ENCODE measurements at places on chromosomes 1 and 21.

DNA sequence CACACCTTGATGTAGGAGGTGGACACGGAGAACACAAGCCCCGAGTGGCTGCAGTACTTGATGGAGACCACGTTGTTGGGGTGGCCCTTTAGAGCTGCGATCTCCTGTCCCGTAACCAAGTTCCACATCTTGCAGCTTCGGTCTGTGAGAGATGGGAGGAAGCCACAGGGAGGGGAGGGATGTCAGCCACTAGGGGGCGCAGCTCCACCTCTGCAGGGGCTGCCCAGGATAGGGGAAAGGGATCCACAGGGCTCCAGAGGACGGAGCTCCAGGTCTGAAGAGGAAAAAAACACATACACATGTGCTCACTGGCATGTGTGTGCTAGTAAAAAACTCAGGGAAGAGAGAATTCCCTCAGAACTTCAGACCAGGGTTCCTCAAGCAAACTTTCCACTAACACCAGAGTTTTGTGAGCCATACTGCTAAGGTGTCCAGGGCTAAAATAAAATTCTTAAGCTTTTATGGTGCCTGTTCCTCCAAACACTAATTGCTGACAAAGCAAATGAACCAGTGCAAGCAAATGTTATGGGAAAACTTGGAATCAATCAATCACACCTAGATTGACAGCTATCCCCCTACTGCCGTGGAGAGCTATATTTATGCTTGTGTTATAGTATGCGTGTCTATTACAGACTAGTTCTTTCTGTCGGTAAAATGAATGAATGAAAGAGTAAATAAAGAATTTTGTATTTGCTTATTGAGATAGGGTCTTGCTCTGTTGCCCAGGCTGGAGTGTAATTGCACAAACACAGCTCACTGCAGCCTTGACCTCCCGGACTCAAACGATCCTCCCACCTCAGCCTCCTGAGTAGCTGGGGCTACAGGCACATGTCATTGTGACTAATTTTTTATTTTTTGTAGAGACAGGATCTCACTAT lies 43.7 kb downstream of the KIF21B start:
- peak; percentile 99 for DNase-seq

- no peak for DNase-seq
Measured at GRCh38 chr1:179954493-179955286, at the start of gene CEP350. Gene CEP350, plus strand, starts transcription at chr1:179954810. Its CDS starts 31,372 bp downstream, at chr1:179986182.

GRCh38 chr1:228009828-228010775 lies 3.3 kb downstream of the WNT3A start:
- DNase-seq, result no peak

DNA sequence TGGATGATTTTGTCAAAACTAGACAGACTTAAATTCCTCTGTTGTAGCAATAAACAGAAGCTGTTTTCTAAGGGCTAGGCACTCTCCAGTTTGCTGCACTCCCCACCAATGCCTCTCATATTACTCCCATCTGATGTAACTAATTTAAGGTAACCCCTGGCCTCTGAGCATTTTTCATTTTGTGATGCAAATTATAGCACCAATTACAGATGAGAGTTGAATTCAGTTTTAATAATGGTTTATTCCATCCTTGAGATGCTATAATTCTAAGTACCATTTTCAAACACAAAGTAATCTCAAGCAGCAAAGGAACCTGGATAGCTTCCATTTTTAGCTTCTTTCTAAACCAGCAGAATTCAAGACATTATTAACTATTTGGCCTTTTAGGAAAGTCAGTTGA lies 280.4 kb upstream of the DAB1 start:
- DNase-seq, result no peak

DNA sequence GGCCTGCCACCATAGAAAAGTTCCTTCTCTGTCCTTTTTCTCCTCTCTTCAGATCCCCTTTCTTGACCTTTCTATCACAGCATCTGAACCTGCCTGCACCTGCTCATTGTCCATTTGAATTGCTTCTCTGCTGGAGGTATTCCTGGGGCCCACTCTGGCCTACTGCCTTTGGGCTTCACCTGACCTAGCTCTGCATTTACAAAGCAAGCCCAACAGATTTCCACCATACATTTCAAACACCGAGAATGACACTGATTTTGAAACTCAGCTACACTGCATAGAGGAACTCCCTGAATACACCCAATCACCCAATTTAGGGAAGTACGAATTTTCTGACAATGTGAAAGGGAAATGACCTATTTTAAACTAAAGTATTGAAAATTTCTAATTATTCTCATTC lies 284.5 kb upstream of the USP25 start:
- DNase-seq, result no peak

GRCh38 chr1:25031966-25032667 lies 102.0 kb upstream of the RUNX3 start:
- DNase-seq, result no peak

GRCh38 chr1:219782311-219782710 lies 146.0 kb downstream of the SLC30A10 start:
- DNase-seq, result peak; percentile 28

- DNase-seq, result no peak
Measured at GRCh38 chr1:6092211-6092610, 46.5 kb downstream of the KCNAB2 start.

- DNase-seq, result no peak
Measured at GRCh38 chr1:228373681-228374571, 32.7 kb downstream of the TRIM11 start.

DNA sequence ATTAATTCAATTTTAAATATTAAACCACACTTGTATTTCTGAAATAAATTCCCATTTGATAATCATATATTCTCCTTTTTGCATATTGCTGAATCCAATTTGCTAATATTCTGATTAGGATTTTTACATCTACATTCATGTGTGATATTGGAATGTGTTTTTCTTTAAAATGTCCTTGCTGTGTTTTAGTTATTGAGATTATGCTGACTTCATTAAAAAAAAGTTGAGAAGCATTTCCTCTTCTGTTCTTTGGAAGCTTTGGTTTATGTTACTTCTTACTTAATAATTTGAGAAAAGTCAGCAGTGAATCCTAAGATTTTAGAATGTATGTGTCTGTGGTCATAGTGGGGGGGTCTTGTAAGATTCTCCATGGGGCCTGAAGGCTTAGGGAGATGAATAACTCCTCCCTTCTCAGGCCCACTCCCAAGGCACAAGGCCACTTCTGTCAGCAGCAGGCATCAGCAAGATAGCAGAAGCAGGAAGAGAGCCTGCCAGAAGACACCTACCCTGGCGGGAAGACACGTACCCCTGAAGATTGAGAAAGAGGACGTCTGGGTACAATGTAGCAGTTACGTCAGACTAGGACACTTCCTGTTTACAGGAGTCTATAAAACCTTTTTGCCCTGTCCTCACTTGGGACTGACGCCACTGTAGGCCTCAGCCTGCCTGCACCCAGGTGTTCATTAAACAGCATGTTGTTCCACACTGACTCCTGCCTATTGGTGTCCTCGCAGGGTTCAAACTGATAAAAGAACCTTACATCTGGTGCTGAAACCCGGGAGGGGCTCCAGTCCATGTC lies 56.9 kb downstream of the ODF2L start:
- no peak for DNase-seq

Data from D721Med (cell line).